ENCODE measurements at places on chromosomes 12 and 14.

- DNase-seq = no peak
Measured at GRCh38 chr12:109981311-109981710, 14.9 kb downstream of the GIT2 start.

DNA sequence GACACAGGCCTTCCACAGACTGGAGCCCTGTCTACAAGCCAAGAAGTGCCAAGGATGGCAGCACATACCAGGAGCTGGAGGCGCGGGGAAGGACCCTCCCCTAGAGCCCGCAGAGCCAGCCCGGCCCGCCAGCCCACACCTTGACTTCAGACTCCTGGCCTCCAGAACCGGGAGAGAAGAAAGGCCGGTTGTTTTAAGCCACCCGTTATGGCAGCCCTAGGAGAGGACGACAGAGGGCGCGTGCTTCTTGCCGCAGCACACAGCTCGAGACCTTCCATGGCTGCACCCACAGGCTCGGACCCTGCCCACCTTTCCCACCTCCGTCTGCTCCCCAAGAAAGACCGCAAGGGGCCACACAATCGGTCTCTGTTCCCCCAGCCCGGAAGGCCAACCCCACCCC, 53.7 kb downstream of the RNF34 start:
- DNase-seq = no peak

DNA sequence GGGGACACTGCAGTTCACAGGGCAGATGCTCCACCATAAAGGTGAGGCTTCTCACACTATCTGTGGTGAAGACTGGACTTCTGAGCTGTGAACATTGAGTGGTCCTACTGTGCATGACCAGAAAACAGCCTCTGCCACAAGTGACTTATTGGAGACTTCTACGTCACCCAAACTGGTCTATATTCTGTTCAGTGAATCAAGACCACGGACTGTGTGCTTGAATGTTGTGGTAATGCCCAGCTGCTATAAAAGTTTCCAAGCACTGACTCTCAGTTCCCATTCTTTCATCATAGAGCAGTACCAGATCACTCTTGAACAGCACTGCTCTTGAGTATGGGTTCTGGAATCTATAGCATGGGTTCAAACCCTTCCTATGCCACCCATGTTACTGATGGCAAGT, 4.8 kb upstream of the PLEK2 start:
- DNase-seq = no peak

DNA sequence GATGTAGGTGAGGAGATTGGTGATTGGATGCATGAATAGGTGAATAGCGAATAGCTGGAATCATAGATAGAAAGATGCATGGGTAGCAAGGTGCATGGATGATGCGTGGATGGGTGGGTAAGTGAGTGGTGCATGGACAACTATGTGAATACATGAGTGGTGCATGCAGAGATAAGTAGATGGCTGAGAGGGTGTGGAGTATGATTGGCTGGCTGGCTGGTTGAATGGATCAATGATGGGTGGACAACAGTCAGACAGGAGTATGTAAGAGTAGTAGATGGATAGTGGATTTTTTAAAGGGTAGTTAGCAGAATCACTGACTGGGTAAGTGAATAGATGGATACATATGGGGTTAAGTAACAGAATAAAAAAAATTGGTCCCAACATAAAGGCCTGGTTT, 33.9 kb downstream of the SERPINA3 start:
- no peak for DNase-seq

DNA sequence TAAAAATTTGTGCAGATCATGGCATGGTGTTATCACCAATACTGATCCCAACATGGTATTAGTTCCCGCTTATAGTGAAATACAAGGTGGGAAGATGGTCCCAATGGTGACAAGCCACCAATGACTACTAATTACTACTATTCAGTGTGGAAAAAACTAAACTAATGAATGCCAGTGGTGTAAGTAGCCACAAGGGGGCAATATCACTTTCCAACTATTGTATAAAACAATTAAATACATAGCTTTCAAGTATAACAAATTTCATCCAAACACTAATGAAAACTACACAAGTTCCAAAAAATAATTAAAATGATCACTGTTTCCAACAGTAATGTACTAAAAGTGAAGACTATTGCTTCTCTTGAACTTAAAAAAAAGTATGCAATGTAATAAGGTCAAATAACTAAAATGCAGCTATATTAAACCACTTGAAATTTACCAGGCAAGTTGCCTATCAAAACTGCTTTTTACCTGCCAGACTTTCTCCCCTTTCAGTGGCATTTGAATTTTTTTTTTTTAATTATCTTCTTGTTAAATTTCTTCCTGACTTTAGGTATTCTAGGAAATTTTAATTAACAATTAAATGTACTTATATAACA, 58.0 kb downstream of the PAPLN start:
- peak; percentile 32 for DNase-seq

DNA sequence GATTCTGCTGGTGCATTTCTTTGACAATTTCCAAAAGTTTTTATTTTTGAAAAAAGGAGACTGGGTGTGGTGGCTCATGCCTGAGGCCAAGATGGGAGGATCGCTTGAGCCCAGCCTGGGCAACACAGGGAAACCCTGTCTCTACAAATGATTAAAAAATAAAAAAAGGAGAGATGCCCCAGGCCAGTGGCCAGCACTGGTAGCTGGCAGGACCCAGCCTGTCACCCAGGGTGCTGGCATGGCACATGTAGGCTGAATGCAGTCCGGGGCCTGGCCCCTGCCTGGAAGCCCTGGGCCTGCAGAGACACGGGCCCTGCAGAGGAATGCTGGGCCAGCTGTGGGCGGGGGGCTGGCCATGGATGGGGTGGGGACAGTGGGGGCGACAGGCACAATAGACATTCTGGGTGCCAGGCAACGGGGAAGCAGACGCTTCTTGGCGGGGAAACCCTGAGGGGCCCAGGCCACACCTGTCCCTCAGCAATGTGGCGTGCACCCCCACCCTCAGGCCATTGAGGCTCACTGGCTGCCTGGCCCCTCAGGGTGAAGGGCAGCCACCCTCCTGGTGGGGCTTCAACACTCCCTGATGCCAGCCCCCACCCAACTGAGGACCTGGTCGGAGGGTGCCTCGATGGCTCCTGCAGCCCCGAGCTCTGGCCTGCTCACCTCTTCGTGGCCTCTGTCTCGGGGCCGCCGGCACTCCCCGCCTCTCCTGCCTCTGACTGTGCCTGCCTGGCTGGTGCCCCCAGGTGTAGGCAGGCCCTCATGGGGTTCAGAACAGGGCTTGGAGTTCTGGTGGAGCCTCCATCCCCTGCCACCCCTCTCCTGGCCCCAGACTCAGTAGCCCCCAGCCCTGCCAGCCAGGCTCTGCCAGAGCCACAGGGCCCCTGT, 12.1 kb downstream of the TRMT61A start:
- DNase-seq = no peak

- DNase-seq = no peak
Measured at GRCh38 chr12:24718617-24719016, 230.3 kb downstream of the BCAT1 start.

GRCh38 chr12:93153321-93153720, 224.2 kb upstream of the EEA1 start:
- no peak for DNase-seq

DNA sequence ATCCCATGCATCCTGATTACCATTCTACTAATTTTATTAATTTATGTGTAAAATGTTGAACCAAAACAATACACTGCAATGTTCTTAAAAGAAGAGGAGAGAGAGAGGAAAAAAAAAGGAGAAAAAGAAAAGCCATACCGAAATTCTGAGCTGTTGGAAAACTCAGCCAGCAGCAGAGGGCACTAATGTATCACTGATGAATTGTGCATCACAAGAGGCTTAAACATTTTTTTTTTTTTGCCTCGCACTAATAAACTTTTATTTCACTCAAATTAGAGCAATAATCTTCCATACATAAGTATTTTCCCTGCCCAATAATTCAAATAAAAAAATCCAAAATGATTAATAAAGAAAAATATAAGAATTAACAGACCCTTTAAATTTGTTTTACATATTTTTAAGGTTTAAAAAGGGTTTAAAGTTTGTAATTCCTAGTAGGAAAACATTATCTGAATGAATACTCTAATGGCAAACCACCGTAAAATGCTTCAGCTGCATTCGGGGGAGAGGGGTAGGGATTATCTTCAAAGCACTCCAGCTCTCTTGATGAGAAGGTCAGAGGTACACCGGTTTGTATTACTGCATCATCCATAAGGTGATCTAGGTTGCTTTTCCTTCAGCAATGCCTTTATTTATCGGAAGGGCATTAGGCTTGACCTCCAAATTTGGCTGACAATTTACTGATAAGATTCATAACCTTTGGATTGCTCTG, 41.9 kb downstream of the ATP23 start:
- peak; percentile 15 for DNase-seq

- no peak for DNase-seq
Measured at GRCh38 chr14:68369281-68370056, 423.4 kb downstream of the ZFP36L1 start.

GRCh38 chr14:100850841-100851585, 25.1 kb downstream of the MEG3 start:
- DNase-seq = peak; percentile 47

- DNase-seq = no peak
Measured at GRCh38 chr14:77025744-77026165, 2.8 kb downstream of the IRF2BPL start.

- no peak for DNase-seq
Measured at GRCh38 chr14:39302124-39302810, 68.6 kb downstream of the MIA2 start.

GRCh38 chr12:21379218-21379617, 6.5 kb downstream of the IAPP start:
- no peak for DNase-seq

DNA sequence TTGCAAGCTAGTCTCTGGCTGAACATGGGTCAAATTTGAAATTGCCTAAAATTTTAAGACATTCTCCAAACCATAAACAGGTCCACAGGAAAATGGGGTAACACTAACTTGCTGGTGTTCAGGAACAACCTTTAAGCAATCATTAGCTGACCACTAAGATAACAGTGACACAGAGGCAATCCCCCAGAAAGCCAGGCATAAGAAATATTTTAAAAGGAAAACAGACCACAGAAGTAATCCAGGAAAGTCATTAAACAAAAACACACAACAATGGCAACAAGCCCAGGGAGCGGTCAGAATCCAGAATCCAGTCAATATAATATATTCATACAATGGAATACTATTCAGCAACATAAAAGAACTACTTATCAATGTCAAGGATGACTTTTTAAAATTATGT, 59.1 kb downstream of the LRP6 start:
- DNase-seq = no peak

DNA sequence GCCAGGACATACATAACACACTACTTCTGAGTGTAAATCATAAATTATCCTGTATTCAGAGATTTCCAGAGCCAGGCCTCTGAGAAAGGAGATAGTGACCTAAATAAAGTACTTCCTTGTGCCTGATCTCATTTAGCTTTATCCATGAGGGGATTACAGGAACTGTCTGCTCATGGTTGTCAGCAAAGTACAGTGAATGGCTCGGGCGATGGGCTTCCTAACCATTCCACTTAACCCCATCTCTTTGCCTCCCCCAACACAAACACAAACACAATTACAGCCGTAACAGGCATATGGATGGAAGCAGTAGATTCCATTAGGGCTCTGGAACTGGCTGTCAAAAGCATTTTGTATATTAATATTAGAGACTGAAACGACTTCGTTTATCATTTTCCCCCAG, 206.7 kb upstream of the CPNE8 start:
- DNase-seq = no peak

GRCh38 chr12:113860950-113861349, 105.2 kb downstream of the RBM19 start:
- DNase-seq = no peak

DNA sequence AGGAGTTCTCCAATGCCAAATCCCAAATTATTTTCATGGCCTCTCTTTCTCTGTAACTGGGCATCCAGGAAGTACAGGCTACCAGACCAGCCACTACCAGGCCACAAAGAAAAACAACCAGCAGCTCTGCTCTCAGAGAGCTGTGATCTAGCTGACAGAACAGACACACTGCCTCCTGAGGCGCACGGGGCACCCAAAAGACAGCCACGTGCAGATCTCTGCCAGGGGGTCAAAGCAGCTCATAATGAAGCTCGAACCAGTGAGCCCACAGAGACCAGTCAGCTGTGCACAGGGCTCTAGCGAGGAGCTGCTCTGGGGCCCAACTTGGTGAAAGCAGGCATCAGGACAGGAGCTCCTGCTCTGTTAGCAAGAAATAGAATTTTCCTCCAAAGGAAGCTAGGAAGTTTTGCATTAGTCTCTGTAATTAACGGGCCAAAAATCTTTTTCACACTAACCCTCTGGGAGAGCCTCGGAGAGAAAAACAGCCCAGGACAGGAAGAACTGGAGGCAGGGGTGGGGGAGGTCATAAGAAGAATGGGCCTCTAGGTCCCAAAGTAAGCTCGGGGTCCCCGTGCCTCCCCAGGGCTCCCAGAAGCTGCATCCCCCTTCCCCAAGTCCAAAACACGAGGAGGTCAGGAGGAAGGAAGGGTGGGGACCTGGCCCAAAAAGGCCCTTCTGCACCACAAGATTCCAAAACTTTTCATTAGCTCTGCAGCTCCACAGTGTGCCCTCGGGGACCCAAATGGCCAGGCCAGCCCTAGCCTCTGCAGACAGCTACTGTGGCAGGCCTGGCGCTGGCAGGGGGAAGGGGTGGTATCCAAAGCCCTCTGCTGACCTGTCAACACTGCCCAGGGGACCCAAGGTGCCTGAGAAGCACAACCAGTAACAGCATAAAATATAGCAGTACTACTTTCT, 30.2 kb downstream of the ACTN1 start:
- no peak for DNase-seq

- no peak for DNase-seq
Measured at GRCh38 chr14:20719777-20720176, 25.9 kb upstream of the EDDM3A start.

GRCh38 chr12:109626378-109627115, 53.0 kb downstream of the MVK start:
- DNase-seq = no peak

DNA sequence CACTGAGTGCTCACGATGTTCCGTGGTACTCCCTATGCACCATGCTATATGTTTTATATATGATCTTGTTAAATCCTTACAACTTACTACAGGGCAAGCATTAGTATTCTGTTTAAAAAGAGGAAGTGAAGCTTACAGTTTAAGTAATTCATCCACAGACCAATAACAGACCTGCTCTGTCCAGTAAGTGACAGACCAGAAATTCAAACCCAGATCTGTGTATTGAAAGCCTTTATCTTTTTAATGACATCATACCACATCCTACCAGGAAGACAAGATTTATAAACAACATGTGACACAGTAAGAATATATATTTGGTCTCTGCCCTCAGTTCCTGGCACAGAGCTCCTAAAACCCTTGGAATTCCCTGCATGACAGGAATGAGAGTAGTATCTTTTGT, 206.5 kb downstream of the STXBP6 start:
- no peak for DNase-seq

Measured in NCI-H1436 (cell line).